ENCODE measurements at places on chromosomes 3 and 15.

GRCh38 chr3:193780397-193780796, 187.4 kb downstream of the OPA1 start:
- peak; percentile 11 for DNase-seq

DNA sequence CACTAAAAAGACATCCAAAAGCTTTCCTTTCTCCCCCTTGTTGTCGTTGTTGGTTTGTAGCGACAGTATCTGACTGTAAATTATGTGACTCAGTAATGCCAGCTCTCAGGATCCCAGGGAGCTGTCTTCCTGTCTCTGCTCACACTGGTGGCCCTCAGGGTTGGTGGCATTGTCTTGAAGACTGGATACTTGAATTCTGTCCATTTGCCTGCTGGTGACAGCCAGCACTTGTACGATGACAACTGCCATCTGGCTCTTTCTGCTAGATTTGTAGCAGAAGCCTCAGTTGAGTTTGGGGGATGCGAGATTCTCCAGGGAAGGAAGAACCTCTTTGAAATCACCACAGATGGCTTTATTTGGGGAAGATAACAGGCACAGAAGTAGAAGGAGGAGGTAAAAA, 120.8 kb downstream of the ARPP21 start:
- no peak for DNase-seq

GRCh38 chr3:186413615-186414415, 51.8 kb upstream of the DGKG start:
- DNase-seq: peak; percentile 45

DNA sequence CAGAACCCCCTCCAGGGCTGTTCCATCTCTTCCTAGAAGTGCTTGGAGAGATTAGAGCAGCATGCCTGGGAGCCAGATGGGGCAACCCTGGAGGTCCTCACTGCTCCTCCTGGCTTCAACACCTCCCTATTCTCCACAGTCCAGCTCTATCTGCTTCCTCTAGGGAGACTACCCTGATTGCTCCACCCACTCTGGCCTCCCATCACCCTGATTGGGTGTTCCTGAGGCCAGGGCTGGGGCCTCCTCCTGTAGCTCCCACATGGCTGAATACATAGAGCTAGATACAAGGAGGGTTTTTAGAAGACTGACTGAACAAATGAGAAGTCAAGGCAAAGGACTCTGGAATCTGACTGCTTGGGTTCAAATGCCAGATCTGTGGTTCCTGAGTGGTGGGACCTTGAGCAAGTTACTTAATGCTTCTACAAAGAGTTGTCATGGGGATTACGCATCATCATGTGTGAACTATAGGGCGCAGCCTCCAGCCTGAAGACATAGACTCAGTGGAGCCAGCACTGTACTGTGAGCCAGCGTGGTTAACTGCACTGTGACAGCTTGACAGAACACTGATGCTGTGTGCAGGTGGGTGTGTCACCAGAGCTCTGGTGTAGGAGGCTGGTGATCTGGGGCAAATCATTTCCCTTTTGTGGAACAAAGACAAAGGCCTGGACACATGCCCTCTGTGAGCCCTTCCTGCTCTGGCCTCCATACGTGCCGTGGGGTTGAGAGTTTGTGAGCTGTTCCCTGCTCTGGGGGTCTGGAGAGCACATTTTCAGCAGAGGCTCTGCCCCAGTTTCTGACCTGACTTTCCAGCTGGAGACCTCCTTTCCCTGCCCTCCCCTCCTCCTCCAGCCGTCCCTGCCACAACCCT, 74.8 kb downstream of the SCN5A start:
- no peak for DNase-seq

- DNase-seq: peak; percentile 25
Measured at GRCh38 chr3:16394639-16395038, 118.9 kb downstream of the RFTN1 start.

- no peak for DNase-seq
Measured at GRCh38 chr3:119741657-119742590, 39.1 kb downstream of the CFAP91 start.

DNA sequence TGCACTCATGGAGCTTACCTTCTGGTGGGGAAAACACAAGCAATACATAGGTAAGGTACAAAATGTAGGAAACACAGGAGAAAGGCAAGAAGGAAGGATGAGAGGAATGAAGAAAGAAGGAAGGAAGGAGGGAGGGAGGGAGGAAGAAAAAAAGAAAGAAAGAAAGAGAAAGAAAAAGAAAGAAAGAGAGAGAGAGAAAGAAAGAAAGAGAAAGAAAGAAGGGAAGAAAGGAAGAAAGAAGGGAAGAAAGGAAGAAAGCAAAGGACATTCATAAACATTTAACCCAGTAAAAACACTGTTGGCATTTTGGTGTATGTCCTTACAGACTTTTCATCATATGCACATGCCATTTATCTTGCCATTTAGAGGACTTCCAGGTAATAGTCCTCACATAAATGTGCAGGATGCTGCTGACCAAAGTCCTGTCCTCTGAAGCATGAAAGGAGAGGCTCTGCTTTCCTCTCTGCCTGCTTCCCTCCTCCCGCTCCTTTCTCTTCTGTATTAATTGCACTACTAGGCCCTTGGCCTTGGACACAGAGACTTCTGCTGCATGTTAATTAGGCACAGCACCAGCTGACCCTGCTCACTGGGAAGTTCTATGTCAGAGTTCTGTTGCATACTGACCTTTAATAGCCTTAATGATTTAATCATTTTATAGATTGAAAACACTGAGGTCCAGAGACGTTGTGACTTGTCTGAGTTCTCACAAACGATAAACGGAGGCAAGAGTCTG, 29.7 kb upstream of the NDUFB4 start:
- DNase-seq: no peak

DNA sequence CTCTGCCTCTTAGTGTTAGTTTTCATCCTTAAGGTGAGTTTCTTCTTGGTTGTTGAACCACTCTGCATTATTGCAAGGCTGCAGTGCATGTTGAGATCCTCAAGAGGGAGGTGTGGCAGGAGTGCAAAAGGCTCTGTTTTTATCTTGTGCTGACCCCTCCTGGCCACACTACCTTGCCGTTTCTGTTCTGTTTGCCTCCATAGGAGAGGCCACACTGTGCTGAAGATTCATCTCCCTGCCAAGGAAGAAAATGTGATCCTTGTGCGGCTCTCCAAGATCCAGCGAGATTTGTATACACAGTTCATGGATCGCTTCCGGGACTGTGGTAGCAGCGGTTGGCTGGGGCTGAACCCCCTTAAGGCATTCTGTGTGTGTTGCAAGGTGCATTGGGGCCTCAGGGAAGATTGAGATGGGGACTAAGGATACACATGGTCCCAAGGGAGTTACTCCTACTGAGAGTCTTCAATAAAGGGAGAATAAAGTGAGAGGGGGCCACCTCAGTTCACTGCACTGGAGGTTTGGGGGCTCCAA, 33.0 kb upstream of the TEX264 start:
- peak; percentile 71 for DNase-seq

DNA sequence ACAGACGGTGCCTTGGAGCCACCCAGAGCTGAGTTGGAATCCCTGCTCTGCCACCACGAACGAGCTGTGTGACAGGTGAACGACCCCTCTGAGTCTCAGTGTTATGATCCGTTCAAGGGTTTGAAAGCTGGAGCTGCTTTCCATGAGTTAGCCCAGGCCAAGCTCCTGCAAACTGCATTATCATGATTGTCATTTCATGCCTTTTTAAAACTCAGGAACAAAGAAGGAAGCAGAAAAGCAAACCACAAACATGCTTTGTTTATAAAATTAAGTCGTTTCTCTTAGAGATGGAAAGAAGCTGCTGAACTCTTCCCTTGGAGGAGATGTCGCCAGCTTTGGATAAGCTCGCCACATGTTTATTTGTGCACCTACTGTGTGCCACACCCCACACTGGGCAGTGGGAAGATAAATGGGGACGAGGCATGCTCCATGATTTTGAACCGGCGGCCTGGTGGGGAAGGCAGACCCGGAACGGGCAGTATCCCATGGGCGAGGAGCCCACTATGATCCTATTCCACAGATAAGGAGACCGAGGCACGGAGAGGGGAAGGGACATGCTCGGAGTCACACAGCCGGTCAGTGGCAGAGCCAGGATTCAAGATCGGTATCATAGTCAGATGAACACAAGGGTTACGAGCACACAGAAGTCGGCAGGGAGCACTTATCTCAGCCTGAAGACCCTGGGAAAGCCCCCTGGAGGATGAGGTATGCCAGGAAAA, 15.9 kb downstream of the HRH1 start:
- DNase-seq: peak; percentile 59

DNA sequence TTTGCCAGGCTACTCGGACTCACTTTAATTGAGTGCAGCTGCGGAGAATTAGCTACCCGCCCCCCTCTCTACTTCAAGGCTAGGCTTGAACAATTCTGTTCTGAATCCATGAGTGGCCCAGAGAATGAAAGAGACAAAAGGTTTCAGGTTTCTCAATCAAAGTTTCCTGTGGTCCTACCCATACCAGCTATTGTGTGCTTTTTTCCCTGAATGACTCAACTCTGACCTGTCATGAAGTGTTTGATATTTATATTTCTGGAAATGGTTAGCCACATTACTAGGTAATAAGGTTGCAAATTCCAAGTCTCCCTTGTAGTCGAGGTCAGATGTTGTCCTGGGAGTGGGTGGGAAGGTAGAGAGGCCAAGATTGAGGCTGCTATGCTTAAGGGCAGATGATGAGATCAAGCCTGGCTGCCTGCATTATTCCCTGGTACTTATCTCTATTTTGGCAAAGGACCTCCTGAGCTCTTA, 392.7 kb upstream of the TBL1XR1 start:
- DNase-seq: peak; percentile 72

DNA sequence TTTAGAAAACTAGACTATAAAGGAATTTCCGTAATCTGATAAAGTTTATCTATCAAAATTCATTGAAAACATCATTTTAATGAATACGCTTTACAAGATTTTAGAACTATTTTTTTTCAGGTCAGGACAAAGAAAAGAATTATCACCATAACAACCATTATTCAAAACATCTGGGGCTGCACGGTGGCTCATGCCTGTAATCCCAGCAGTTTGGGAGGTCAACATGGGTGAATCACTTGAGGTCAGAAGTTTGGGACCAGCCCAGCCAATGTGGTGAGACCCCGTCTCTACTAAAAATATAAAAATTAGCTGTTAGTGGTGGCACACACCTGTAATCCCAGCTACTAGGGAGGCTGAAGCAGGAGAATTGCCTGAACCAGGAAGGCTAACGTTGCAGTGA, 260.4 kb downstream of the WNT5A start:
- DNase-seq: peak; percentile 25

- DNase-seq: no peak
Measured at GRCh38 chr3:165830746-165831145, 6.5 kb downstream of the BCHE start.

DNA sequence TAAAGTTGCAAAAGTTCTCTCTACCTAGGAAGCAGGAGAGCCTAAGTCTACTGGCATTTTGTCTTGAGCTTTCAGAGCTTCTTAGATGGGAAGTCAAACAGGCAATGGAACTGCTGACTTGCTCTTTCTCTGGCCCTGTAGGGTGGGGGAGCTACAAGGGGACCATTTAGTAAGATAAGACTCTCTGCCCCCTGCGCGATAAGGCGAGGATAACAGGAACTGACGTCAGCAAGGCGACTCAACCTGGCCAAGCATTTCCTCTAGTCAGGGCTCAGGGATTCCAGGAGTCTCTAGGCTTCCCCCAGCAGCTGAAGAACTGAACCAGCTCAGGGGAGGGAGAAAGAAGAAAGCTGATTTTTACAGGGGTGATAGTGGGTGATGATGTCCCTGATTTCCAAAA, 5.8 kb downstream of the RARB start:
- DNase-seq: peak; percentile 49

- peak; percentile 61 for DNase-seq
Measured at GRCh38 chr3:154933581-154933980, 146.5 kb upstream of the MME start.

DNA sequence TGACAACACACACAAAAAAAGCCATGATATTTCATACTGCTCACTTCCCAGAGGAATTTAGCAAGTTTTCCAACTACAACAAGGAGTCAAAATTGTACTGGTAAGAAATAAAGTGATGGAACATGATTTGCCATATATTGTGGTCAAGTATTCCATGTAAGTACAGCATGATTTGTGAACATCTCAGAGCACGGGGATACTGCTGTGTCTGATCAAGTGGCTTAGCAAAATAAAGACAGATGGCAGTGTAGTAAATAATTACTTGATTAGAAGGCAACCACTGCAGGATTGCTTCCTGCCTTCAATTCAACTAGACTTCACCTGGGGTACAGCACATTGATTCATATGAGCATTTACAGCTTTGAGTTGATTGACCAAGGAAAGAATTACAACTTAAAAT, 51.6 kb upstream of the DUT start:
- no peak for DNase-seq

- DNase-seq: peak; percentile 18
Measured at GRCh38 chr15:63599401-63600000, 2.3 kb downstream of the FBXL22 start.

GRCh38 chr3:64880916-64881315, 193.1 kb upstream of the ADAMTS9 start:
- no peak for DNase-seq

GRCh38 chr3:5376761-5377160, 189.3 kb downstream of the EDEM1 start:
- DNase-seq: no peak

DNA sequence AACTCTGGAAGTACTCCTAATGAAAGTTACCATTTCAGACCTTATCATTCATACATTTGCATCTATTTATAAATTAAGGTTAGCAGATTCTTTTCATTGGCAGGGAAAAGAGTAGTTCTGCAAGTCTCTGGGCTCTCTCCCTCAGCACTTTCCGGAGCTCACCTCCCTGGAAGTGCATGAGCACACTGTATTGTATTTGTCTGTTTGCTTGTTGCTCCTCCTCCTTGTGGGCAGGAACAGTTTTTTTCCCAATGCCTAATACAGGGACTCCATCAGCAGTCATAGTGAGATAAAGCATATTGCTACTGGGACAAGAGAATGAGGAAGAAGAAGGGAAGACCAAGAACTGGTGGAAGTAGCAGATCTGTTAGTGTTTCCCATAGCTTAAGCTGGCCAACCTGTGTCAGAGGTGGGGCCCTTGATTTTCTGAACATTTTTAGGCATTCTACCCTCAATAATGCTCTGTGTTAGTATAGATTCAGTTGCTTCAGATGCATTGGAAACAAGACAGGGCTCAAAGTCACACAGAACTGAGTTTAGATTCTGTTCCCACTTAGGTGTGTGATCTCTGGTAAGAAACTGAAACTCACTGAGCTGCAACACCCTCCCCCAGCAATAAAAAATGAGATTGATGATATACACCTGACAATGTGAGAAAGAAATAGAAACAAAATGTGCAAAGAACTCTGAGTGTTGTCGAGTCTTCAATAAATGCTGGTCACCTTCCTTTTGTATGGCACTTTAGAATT, 407.8 kb downstream of the TUSC7 start:
- no peak for DNase-seq

GRCh38 chr3:41792806-41793205, 169.1 kb downstream of the ULK4 start:
- no peak for DNase-seq

- DNase-seq: no peak
Measured at GRCh38 chr3:129974833-129975704, 549 bp downstream of the TRH start.

Measured in EH (cell line).